Psoas muscle (tissue), 8 donors: ENCODE measurements at places on chromosomes 12 and 14. TPM values are rescaled to one million over a fixed set of nuclear protein-coding genes. Genes with fewer than 3 reads are reported as not detected.
A peak's percentile ranks its signal among the peaks of the same experiment; 100 is the strongest.

- H3K27me3 ChIP-seq: no peaks in the 10 kb centered on the region
- no peak for DNase-seq
- H3K4me1 ChIP-seq: no peaks in the 10 kb centered on the region
- H3K27ac ChIP-seq: no peak overlapping the region
- H3K36me3 ChIP-seq: no peaks in the 10 kb centered on the region
- H3K4me3 ChIP-seq: no peak overlapping the region
Observed at GRCh38 chr14:105015905-105016304, 5.0 kb downstream of the CDCA4 start.

DNA sequence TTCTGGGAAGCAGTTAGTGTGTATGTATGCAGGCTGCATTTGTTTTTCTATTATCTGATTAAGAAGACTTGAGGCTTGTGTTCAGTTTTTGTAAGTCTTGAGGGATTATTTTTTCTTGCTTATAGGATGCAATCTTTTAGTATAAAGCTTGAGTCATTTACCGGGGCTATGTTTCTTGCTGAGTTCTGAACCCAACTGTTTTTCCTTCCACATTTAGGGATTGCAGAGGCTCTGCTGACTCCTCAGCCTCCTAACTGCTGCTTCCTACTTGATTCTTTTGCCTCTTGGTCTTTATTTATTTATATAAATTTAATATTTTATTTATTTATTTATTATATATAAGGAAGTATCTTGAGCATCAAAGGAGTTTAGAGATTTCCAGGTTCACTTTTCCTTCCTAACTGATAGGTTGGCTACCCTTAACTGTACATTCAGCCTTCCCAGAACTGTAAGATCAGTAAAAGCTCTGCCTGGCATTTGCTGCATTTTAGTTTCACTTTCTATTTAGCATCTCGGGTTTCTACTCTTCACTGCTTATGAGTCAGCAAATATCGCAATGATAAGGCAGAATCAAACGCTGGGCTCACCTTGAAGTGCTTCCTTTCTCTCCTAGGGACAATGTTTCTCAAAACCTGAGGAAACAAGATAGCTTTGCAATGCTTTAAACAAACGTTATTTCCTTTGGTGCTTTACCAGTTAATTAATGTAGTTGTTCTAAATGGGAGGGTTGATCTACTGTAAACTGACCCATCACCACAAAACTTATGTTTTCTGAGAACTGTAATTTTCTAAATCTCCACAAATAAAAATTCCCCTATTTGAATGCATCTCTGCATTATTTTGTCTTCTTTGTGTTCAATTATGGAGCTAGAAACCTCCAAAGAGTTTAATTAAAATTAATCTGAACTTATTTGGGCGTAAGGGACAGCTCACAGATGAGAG is 1183.7 kb upstream of the TMEM132C start:
- no peak for DNase-seq
- H3K4me1 ChIP-seq: peaks cover 4% of the 10 kb centered on the region
- peaks cover 4% of the 10 kb centered on the region for H3K27me3 ChIP-seq
- H3K27ac ChIP-seq: no peak overlapping the region

DNA sequence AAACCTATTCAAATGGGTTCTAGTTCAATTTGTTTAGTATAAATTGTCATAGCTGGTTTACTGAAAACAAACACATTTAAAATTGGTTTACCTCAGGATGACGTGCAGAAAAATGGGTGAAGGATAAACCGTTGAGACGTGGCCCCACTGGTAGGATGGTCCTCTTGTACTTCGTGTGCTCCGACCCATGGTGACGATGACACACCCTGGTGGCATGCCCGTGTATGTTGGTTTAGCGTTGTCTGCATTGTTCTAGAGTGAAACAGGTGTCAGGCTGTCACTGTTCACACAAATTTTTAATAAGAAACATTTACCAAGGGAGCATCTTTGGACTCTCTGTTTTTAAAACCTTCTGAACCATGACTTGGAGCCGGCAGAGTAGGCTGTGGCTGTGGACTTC is 8.3 kb downstream of the CALM1 start:
- no peak for DNase-seq
- H3K27me3 ChIP-seq: no peaks in the 10 kb centered on the region
- H3K27ac ChIP-seq: peak overlapping the region; percentile 92
- H3K4me1 ChIP-seq: peaks cover 72% of the 10 kb centered on the region
- no peak overlapping the region for H3K4me3 ChIP-seq

Gene SERPINA1
- 5.5 TPM for total RNA-seq

DNA sequence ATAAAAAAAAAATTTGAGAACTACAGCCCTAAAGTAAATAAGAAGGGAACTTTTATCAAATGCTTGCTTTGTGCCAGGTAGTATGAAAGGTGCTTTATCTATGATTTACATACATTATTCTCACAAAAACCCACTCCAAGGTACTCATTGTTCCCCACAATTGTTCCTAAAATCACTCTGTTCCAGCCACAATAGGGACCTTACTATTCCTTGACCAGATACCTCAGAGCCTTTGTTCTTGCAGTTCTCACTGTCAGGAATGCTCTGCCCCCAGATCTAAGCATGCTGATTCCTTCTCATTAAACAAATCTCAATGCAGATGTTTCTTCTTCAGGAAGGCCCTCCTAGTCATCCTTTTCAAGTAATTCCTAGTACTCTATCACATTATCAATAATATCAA is 60.2 kb downstream of the PPP1R12A start:
- no peak overlapping the region for H3K27ac ChIP-seq
- no peaks in the 10 kb centered on the region for H3K4me1 ChIP-seq
- no peak overlapping the region for H3K4me3 ChIP-seq
- DNase-seq: no peak

- DNase-seq: no peak
- no peak overlapping the region for H3K4me3 ChIP-seq
- no peaks in the 10 kb centered on the region for H3K36me3 ChIP-seq
- H3K4me1 ChIP-seq: no peaks in the 10 kb centered on the region
Observed at GRCh38 chr12:7907009-7907408, 29.0 kb downstream of the SLC2A3 start.

Gene ASCL4
- not detected for total RNA-seq

Gene GZMH
- total RNA-seq: not detected

DNA sequence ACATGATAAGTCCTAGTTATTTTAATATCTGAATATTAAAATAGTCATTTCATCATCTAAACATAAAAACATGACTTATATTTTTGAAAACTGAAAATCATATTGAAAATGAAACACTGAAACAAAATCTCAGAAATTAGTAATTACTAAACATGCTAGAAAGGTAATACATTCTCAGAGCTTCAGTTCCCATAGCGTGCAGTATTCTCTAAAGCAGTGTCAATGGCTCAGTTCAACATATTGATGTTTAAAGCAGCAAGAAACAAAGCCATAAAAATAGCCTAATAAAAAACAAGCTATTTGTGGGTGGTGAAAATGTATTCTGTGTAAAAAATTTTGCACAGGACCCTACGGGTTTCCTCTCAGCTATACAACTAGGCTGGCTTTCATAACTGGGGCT is 1337.4 kb downstream of the FSCB start:
- no peaks in the 10 kb centered on the region for H3K36me3 ChIP-seq
- DNase-seq: no peak
- H3K27me3 ChIP-seq: no peaks in the 10 kb centered on the region
- H3K27ac ChIP-seq: no peak overlapping the region
- no peak overlapping the region for H3K4me3 ChIP-seq
- H3K4me1 ChIP-seq: no peaks in the 10 kb centered on the region

- H3K4me1 ChIP-seq: peaks cover 9% of the 10 kb centered on the region
- no peaks in the 10 kb centered on the region for H3K27me3 ChIP-seq
- no peaks in the 10 kb centered on the region for H3K36me3 ChIP-seq
Observed at GRCh38 chr12:94285943-94286582, 137.7 kb downstream of the PLXNC1 start.

- H3K27ac ChIP-seq: no peak overlapping the region
- no peak overlapping the region for H3K4me3 ChIP-seq
- H3K36me3 ChIP-seq: no peaks in the 10 kb centered on the region
- no peak for DNase-seq
- H3K4me1 ChIP-seq: no peaks in the 10 kb centered on the region
Observed at GRCh38 chr12:10319388-10319787, 11.7 kb downstream of the KLRD1 start.

GRCh38 chr12:6555018-6555691 is 687 bp downstream of the IFFO1 start:
- peaks cover 46% of the 10 kb centered on the region for H3K4me1 ChIP-seq
- H3K27ac ChIP-seq: peak overlapping the region; percentile 100
- no peak for DNase-seq
- peaks cover 41% of the 10 kb centered on the region for H3K36me3 ChIP-seq
- no peaks in the 10 kb centered on the region for H3K27me3 ChIP-seq

GRCh38 chr12:110742096-110742717 is 484 bp downstream of the PPP1CC start:
- peak overlapping the region; percentile 90 for H3K27ac ChIP-seq
- H3K36me3 ChIP-seq: no peaks in the 10 kb centered on the region
- H3K4me1 ChIP-seq: peaks cover 54% of the 10 kb centered on the region
- H3K27me3 ChIP-seq: no peaks in the 10 kb centered on the region
- peak; percentile 41 for DNase-seq

Gene SERPINA10
- not detected for total RNA-seq

DNA sequence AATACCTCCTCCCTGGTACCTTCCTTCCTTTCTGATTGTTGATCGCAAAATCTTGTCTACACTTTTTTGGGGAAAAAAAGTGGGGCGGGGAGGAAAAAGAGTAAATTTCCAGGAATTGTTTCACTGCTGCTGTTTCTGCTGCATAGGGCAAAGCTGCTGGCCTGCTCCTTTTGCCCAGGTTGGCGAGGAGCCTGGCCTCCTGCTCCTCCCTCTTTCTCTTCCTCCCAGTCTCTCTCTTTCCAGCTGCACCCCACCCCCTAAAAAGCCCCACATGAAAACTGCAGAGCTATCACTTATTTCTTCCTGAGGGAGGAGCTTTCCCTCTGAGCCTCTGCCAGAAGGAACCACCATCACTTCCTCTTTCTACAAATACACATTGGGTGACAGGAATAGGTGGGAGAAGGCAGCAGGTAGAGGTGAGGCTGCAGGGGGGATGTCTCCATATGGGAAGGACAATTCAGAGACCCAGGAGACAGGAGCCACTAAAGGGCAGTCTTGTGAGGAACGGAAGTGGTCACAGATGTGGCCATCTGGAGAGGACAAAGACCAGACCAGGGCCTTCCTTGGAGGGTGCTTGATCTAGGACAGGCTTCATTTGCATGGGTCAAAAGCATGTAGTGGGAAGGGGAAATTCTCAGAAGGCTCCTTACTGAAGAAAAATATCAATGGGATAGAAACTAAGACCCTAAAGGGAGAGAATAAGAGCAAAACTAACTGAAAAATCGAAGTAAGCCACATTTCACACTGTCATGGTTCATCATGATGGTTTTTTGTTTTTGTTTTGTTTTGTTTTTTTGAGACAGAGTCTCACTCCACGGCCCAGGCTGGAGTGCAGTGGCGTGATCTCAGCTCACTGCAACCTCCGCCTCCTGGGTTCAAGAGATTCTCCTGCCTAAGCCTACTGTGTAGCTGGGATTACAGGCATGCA is 14.8 kb downstream of the ZBTB39 start:
- H3K4me1 ChIP-seq: peaks cover 9% of the 10 kb centered on the region
- H3K27ac ChIP-seq: no peak overlapping the region
- no peaks in the 10 kb centered on the region for H3K36me3 ChIP-seq

DNA sequence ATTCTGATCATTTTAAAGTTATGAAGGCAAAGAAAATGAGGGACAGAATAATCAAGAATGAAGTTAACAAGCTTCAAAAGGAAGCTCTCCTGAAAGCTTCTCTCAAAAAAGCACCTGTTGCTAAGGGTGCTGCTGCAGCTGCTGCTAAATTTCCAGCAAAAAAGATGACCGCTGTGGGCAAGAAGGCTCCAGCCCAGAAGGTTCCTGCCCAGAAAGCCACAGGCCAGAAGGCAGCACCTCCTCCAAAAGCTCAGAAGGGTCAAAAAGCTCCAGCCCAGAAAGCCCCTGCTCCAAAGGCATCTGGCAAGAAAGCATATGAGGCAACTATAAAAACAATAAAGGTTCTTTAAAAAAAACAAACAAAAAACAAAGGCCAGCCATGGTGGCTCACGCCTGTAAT is 52.7 kb upstream of the NR2C1 start:
- H3K27ac ChIP-seq: no peak overlapping the region
- no peaks in the 10 kb centered on the region for H3K36me3 ChIP-seq
- no peak overlapping the region for H3K4me3 ChIP-seq
- H3K27me3 ChIP-seq: no peaks in the 10 kb centered on the region
- no peak for DNase-seq
- H3K4me1 ChIP-seq: no peaks in the 10 kb centered on the region

DNA sequence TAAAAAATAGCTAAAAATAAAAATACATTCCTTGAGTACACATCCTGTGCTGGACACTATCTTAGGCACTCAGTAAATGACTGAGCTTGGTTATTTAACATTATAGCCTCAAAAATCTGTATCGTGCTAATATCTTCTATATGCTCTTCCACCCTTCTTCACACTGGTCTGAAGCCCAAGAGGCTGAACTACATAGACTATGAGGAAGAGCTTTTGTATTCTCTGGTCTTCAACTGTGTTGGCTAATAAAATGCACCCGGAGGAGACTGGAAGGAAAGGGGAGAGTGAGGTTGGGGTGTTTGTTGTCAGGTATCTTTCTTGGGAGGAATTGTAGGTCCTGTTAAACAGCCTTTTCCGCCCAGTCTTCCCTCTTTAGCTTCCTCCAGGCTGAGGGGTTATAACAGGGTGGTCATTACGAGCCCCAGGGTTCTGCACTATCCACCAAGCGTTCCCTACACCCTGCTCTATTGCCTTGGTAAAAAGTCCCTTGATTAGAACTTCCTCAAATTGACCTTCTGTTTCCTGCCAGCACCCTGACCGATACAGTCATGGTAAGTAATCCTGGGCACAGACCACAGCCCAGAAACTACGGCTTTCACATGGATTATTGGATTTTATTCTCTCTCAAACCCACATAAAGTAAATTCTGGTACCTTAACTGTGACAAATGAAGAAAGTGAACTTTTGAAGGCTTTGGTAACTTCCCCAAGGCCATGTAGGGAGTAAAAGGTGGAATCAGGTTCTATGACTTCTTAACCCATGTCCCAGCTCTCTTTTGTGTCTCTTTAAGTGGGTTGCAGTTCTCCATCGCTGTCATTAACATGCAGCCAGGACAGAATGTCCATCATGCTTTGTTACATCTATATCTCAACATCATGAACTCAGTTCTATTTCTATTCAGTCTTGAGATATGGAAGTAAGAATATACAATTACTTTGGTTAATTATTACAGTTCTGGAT is 71.3 kb downstream of the PTHLH start:
- no peak overlapping the region for H3K4me3 ChIP-seq
- H3K27me3 ChIP-seq: no peaks in the 10 kb centered on the region
- H3K36me3 ChIP-seq: no peaks in the 10 kb centered on the region
- no peak overlapping the region for H3K27ac ChIP-seq
- no peaks in the 10 kb centered on the region for H3K4me1 ChIP-seq
